ENCODE measurements at places on chromosomes 12 and 14. TPM values are rescaled to one million over a fixed set of nuclear protein-coding genes. Genes with fewer than 3 reads are reported as not detected.

EPYC gene
- 0.92 TPM for total RNA-seq

PARPBP gene
- 11.0 TPM for total RNA-seq

GATC gene
- total RNA-seq: 36.2 TPM

BRI3BP gene
- 14.6 TPM for total RNA-seq

ZNF385A gene
- 5.6 TPM for total RNA-seq

DNAH10 gene
- 0.60 TPM for total RNA-seq

IGF1 gene
- 10.0 TPM for total RNA-seq

EML5 gene
- total RNA-seq: 1.4 TPM

CDK17 gene
- 33.1 TPM for total RNA-seq

DEPDC4 gene
- 4.8 TPM for total RNA-seq

ATF1 gene
- total RNA-seq: 36.1 TPM

ETNK1 gene
- total RNA-seq: 44.8 TPM

MAGOHB gene
- total RNA-seq: 23.9 TPM

IRAK3 gene
- total RNA-seq: 7.5 TPM

ATG14 gene
- total RNA-seq: 16.6 TPM

CIROP gene
- total RNA-seq: not detected

KRT75 gene
- total RNA-seq: not detected

USP30 gene
- 13.8 TPM for total RNA-seq

SLC5A8 gene
- not detected for total RNA-seq

KLRG1 gene
- total RNA-seq: 0.37 TPM
